ENCODE measurements at places on chromosomes 5 and 9.

- no peak for DNase-seq
These were observed 342.7 kb downstream of the ARHGEF28 start for GRCh38 chr5:73968729-73969128.

DNA sequence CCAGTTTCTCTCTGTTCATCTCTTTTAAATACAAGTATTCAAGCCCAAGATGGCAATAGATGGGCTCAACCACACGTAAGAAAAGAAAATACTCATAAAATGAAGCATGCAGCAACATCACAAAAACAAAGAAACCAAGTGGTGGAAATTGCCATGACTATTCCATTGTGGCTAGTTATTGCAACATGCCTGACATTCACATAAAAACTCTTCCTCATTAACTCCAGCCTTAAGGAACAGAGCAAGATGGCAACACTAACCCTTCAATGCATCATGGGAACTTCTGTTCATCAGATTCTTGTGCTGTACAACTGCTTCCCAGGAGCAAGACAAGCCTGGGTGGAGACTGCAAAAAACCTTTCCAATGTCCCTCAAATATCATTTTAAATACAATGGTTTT is 1.4 kb upstream of the GLIS3 start:
- no peak for DNase-seq

DNA sequence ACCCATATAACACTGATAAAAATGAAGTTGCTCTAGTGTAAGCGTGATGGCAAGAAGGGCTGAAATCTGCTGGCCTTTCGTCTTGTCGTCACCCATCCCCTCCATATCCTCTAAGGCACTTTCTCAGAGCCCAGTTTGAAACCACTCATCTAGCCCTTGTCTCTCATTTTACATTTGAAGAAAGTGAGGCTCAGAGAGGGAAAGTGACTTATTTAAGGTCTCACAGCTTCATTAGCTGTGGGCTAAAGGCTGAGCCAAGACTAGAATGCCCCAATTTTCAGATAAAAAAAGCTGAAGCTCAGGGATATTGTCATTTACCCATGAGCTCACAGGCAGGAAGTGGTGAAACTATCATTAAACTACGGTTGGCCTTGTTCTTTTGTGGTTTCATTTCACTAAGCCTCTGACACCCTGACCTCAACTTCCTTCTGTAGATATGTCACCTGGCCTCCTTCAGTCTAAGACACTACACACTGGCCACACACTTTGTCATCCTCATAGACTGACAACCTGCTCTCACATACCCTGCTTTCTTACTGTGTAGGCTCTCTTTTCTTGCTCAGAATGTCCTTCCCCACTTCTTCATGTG is 176.7 kb upstream of the DMAC1 start:
- peak; percentile 99 for DNase-seq

DNA sequence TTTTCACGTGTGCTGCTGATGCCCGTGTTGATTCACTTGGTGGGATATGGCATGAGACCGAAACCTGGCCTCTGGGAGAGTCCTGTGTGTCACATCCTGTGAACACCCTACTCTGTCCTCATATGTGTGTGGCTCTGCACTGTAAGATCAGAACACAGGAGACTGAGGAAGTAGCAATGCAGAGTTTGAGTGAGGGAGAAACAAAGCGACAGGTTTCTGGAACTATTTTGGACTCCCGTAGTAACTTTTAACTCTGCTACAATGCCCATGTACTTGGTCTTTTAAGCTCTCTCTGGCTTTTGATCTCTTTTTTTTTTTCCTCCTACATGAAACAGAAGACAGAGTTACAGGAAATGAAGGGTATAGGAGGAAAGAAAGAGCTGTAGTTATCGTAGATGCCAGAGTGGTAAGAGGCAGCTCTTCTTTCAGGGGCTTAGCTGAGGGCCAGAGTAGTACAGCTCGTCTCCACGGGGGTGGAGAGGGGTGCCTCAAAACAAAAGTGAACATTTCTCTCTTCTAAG is 26.6 kb downstream of the GRAMD2B start:
- peak; percentile 11 for DNase-seq

DNA sequence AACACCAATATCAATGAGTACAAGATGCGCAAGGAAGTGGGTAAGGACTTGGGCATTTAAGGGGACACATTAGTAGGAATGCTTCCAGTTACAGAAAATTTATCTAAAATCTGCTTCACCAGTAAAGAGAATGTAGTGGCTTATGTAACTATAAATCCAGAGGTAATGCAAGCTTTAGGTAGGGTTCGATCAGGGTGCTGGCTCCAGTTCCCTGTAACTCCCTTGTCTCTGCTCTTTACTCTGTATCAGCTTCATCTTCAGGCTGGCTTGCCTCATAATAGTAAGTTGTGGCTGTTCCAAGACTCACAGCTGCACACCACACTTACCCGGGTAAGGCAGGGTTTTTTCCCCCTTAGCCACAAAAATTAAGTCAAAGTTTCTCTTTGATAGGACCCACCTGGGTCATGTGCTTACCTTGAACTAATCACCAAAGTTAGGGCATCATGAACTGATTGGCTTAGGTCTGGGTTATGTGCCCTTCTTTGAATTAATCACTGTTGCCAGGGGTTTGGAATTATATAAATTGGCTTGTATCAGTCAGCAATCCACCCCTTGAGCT is 35.5 kb downstream of the ARHGEF37 start:
- DNase-seq: no peak
